Fibroblast of villous mesenchyme (primary cell): ENCODE measurements at places on chromosomes 2 and 18. TPM values are rescaled to one million over a fixed set of nuclear protein-coding genes. Genes with fewer than 3 reads are reported as not detected.

DNA sequence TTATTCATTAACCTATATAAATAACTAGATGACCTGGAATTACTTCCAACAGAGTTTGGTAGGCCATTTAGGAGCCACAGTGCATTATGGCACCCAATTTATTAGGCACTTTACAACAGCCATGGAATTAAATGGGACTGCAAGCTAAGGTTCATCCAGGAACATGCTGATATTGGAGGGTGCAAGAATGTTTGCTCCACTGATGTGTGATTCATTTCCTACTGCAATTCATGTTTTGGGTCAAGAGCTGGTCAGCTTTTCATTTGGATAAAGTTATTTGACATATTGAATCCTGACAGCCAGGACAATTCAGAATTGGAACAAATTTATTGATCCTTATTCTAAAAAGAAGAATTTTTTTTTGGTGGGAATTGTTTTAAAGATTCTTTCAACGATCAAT, 11.8 kb upstream of the LYPD1 start:
- DNase-seq = no peak

- peak; percentile 9 for DNase-seq
Measured at GRCh38 chr18:47754311-47755101, 176.0 kb downstream of the SMAD2 start.

- no peak for DNase-seq
Measured at GRCh38 chr2:179438654-179439053, 174.0 kb upstream of the SESTD1 start.

Gene EFR3B
- under 0.01 TPM in 2 replicates for total RNA-seq

GRCh38 chr18:62852851-62853250, 137.5 kb downstream of the PHLPP1 start:
- no peak for DNase-seq

- no peak for DNase-seq
Measured at GRCh38 chr2:50594233-50594632, 437.7 kb downstream of the NRXN1 start.

GRCh38 chr2:10149635-10150034, 27.1 kb downstream of the RRM2 start:
- DNase-seq = no peak

- DNase-seq = no peak
Measured at GRCh38 chr2:120845277-120845676, 109.6 kb downstream of the GLI2 start.

Gene NEU2
- not detected in 2 replicates for total RNA-seq

- DNase-seq = peak; percentile 86
Measured at GRCh38 chr2:172698041-172698863, 37.4 kb upstream of the RAPGEF4 start.
